Subcutaneous preadipocyte (primary cell): ENCODE measurements at places on chromosomes 7 and 10. TPM values are rescaled to one million over a fixed set of nuclear protein-coding genes. Genes with fewer than 3 reads are reported as not detected.

The SUN3 gene
- not detected in 2 replicates for total RNA-seq

The TUBAL3 gene
- not detected in 2 replicates for total RNA-seq

The NUP42 gene
- total RNA-seq: 20.6 and 30.3 TPM in 2 replicates

The RET gene
- total RNA-seq: under 0.01 and 0.37 TPM in 2 replicates

The LAMB1 gene
- total RNA-seq: 423 and 487 TPM in 2 replicates

The LIPF gene
- total RNA-seq: not detected in 2 replicates

The NUTM2B gene
- total RNA-seq: 0.20 and 0.73 TPM in 2 replicates

The TRPV5 gene
- total RNA-seq: not detected in 2 replicates

The SMNDC1 gene
- 5.9 and 7.8 TPM in 2 replicates for total RNA-seq

The MAGI2 gene
- total RNA-seq: 9.2 and 10.8 TPM in 2 replicates

The DLX6 gene
- not detected in 2 replicates for total RNA-seq

The ARPC1A gene
- 248 and 279 TPM in 2 replicates for total RNA-seq

The LRRN3 gene
- 0.37 and 0.59 TPM in 2 replicates for total RNA-seq

The PANK1 gene
- total RNA-seq: 7.0 and 7.4 TPM in 2 replicates

The HNRNPH3 gene
- total RNA-seq: 11.8 and 15.4 TPM in 2 replicates

The UBTD1 gene
- total RNA-seq: 15.8 and 22.8 TPM in 2 replicates

The HOXA2 gene
- total RNA-seq: 0.39 and 0.73 TPM in 2 replicates

The TMEM213 gene
- total RNA-seq: not detected in 2 replicates

The HKDC1 gene
- 0.20 TPM in 1 of 2 replicates, not detected in the other for total RNA-seq

The OR2A1 gene
- total RNA-seq: under 0.01 and 0.37 TPM in 2 replicates

The GALNT17 gene
- total RNA-seq: 0.20 and 0.37 TPM in 2 replicates

The TFR2 gene
- total RNA-seq: under 0.01 and 0.20 TPM in 2 replicates

The IFIT1B gene
- total RNA-seq: not detected in 2 replicates

The LDB3 gene
- under 0.01 TPM in 2 replicates for total RNA-seq

The TMEM130 gene
- total RNA-seq: not detected in 2 replicates
